ENCODE measurements at places on chromosomes 3 and 15. TPM values are rescaled to one million over a fixed set of nuclear protein-coding genes. Genes with fewer than 3 reads are reported as not detected.

DNA sequence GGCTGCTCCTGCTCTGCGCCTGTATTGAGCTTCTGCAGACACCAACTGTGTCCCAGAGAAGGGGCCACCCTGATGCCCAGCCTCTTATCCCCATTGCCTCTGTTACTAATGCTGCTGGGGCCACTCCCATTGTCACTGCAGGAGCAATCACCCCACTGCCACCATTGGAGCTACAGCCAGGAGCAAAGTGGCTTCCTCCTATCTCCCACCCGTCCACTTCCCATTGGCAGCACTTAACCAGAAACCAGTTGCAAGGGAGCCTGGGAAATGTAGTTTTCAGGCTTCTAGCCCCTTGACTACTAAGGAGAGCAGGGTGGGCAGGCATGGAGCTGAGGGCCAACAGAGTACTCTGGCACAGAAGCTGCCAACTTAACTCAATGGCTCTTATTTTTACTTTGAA, 55.9 kb upstream of the KLF13 start:
- no peak for DNase-seq

DNA sequence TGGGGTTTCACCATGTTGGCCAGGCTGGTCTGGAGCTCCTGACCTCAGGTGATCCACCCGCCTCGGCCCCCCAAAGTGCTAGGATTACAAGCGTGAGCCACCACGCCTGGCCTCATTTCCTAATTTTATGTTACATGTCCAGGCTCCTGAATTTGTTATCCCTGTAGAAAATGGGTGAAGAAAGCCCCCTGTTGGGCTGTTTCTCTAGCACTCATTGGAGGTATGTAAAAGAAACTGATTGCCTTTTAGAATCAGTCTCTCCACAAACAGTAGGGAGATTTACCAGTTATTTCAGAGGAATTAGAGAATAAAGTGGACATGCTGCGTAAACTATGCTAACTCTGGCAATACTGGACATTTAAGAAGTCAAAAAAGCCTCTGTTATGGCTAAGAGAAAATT, 364.1 kb upstream of the TBL1XR1 start:
- DNase-seq, result no peak

The CPOX gene
- 23.4 TPM for polyA plus RNA-seq

The PP2D1 gene
- 0.49 TPM for polyA plus RNA-seq
